ENCODE measurements at places on chromosomes 4 and X. TPM values are rescaled to one million over a fixed set of nuclear protein-coding genes. Genes with fewer than 3 reads are reported as not detected.

DNA sequence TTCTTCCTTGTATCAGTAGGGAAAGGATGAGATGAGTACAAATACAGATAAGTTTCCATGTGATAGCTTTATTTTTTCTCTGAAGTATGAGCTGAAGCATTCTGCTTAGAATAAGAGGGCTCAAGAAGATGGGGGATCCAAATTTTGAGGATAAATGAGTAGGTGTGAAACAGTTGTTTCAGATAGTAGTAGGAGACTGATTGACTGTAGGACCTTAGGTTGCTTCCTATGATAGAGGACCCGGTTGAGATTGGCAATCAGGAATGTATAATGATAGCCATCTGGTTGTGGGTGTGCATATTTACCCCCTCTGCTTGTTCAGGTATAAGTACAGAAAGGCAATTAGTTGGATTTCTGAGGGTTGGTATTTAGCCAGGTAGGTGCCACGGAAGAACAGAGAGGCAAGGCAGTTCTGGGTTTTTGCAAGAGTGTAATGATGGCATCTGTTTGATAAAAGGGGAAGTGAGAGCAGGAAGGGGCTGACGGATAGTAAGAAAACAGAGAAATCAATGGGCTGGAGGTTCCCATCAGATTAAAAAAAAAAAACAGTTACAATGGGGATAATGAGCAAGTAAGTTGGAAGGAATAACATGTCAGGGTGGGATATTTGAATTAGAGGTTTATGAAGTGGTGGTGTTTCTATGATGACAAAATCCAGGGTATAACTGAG is 13.7 kb downstream of the OCRL start:
- H3K36me3 ChIP-seq = no peaks in the 10 kb centered on the region
- no peak for DNase-seq
- no peak overlapping the region for H3K27ac ChIP-seq
- no peaks in the 10 kb centered on the region for H3K27me3 ChIP-seq

DNA sequence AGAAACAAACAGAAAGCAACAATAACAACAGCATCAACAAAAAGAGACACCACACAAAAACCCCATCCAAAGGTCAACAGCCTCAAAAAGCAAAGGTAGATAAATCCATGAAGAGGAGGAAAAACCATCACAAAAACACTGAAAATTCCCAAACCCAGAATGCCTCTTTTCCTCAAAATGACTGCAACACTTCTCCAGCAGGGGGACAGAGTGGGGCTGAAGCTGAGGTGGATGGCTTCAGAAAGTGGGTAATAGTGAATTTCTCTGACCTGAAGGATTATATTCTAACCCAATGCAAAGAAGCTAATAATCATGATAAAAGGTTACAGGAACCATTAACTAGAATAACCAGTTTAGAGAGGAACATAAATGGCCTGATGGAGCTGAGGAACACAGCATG is 888.2 kb downstream of the RAB28 start:
- no peak overlapping the region for H3K4me3 ChIP-seq
- H3K36me3 ChIP-seq = no peaks in the 10 kb centered on the region
- no peaks in the 10 kb centered on the region for H3K27me3 ChIP-seq
- no peak for DNase-seq

- DNase-seq = no peak
- no peak overlapping the region for H3K4me3 ChIP-seq
- H3K27me3 ChIP-seq = no peaks in the 10 kb centered on the region
- H3K36me3 ChIP-seq = no peaks in the 10 kb centered on the region
- H3K27ac ChIP-seq = no peak overlapping the region
Measured at GRCh38 chrX:12115377-12115776, 22.9 kb upstream of the FRMPD4 start.

DNA sequence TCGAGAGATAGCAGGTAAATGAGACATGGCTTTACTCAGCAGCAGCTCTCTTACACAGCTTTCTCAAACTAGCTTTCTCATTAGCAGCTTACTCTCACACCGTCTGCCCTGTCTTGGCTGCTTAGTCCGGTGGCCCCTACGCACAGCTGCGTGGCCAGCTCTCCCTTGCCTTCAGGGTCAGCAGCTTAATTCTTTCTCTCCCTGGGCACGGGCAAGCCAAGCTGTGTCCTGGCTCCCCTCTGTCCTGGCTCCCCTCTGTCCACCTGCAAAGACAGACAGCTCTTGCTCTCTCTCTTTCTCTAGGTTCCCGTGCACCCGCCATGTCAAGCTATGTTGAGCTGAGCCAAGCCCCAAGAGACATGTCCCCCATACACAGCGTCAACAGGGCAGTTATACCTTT is 39.4 kb downstream of the ZNF185 start:
- no peaks in the 10 kb centered on the region for H3K27me3 ChIP-seq
- no peak overlapping the region for H3K4me3 ChIP-seq
- no peak overlapping the region for H3K27ac ChIP-seq

The MEPE gene
- not detected for total RNA-seq

- H3K36me3 ChIP-seq = no peaks in the 10 kb centered on the region
- no peaks in the 10 kb centered on the region for H3K4me1 ChIP-seq
- no peak for DNase-seq
- H3K27ac ChIP-seq = no peak overlapping the region
- H3K27me3 ChIP-seq = no peaks in the 10 kb centered on the region
Measured at GRCh38 chrX:9492901-9493300, 28.0 kb downstream of the TBL1X start.

DNA sequence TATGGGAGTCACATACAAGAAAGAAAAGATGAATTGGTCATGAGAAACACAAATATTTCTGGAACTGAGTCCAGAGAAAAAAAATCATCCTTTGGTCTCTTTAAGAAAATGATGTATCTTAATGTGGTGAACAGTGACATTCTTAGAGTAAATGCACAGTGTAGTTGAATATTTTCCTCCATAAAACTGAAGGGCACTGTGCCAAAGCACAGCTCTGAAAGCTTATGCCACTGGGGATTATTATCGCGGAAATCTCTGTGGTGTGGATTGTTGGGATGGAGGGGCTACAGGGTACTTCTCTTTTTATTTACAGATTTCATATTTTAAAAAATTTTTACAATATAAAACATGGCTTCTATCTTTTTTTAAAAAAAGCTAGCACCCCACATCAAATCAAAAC is 908.1 kb downstream of the CCSER1 start:
- H3K27ac ChIP-seq = no peak overlapping the region
- H3K4me3 ChIP-seq = no peak overlapping the region
- no peaks in the 10 kb centered on the region for H3K27me3 ChIP-seq
- H3K36me3 ChIP-seq = no peaks in the 10 kb centered on the region
- H3K4me1 ChIP-seq = no peaks in the 10 kb centered on the region

GRCh38 chr4:140243278-140243753 is 89.3 kb upstream of the MAML3 start:
- no peak for DNase-seq
- peaks cover 19% of the 10 kb centered on the region for H3K4me1 ChIP-seq
- no peak overlapping the region for H3K4me3 ChIP-seq

The BEND2 gene
- not detected for total RNA-seq

GRCh38 chr4:151527699-151528098 is 118.7 kb downstream of the FHIP1A start:
- no peaks in the 10 kb centered on the region for H3K27me3 ChIP-seq
- no peak overlapping the region for H3K27ac ChIP-seq
- no peaks in the 10 kb centered on the region for H3K36me3 ChIP-seq
- H3K4me1 ChIP-seq = no peaks in the 10 kb centered on the region

GRCh38 chr4:163012816-163013215 is 153.9 kb downstream of the NAF1 start:
- H3K4me3 ChIP-seq = no peak overlapping the region
- H3K36me3 ChIP-seq = no peaks in the 10 kb centered on the region
- H3K4me1 ChIP-seq = no peaks in the 10 kb centered on the region
- no peak for DNase-seq
- H3K27me3 ChIP-seq = no peaks in the 10 kb centered on the region

GRCh38 chr4:85291226-85291625 is 183.7 kb upstream of the ARHGAP24 start:
- DNase-seq = no peak
- H3K4me3 ChIP-seq = no peak overlapping the region
- H3K27ac ChIP-seq = no peak overlapping the region
- H3K36me3 ChIP-seq = no peaks in the 10 kb centered on the region

The PFKFB1 gene
- total RNA-seq = not detected

The DKK2 gene
- total RNA-seq = not detected

GRCh38 chrX:100883654-100884053 is 9.5 kb upstream of the NOX1 start:
- H3K4me3 ChIP-seq = no peak overlapping the region
- peaks cover 5% of the 10 kb centered on the region for H3K4me1 ChIP-seq
- H3K27ac ChIP-seq = no peak overlapping the region
- no peak for DNase-seq

- no peaks in the 10 kb centered on the region for H3K36me3 ChIP-seq
- peaks cover 13% of the 10 kb centered on the region for H3K4me1 ChIP-seq
- H3K27me3 ChIP-seq = no peaks in the 10 kb centered on the region
- no peak overlapping the region for H3K27ac ChIP-seq
- H3K4me3 ChIP-seq = no peak overlapping the region
Measured at GRCh38 chr4:101993002-101993841, 202.7 kb downstream of the BANK1 start.

The RHOXF1 gene
- total RNA-seq = not detected

GRCh38 chrX:148574237-148574973 is 74.0 kb downstream of the AFF2 start:
- no peaks in the 10 kb centered on the region for H3K4me1 ChIP-seq
- H3K4me3 ChIP-seq = no peak overlapping the region
- no peak overlapping the region for H3K27ac ChIP-seq
- no peaks in the 10 kb centered on the region for H3K36me3 ChIP-seq

GRCh38 chr4:115515772-115516171 is 402.4 kb upstream of the NDST4 start:
- no peak overlapping the region for H3K27ac ChIP-seq
- DNase-seq = no peak
- no peaks in the 10 kb centered on the region for H3K36me3 ChIP-seq
- H3K4me1 ChIP-seq = no peaks in the 10 kb centered on the region
- no peaks in the 10 kb centered on the region for H3K27me3 ChIP-seq

- no peak overlapping the region for H3K27ac ChIP-seq
- no peaks in the 10 kb centered on the region for H3K36me3 ChIP-seq
- H3K4me1 ChIP-seq = no peaks in the 10 kb centered on the region
- no peak overlapping the region for H3K4me3 ChIP-seq
Measured at GRCh38 chr4:26840786-26841185, 19.9 kb upstream of the STIM2 start.

The FAM184B gene
- total RNA-seq = 0.19 TPM

The SH3D19 gene
- 113 TPM for total RNA-seq

GRCh38 chrX:132442691-132443090 is 46.1 kb downstream of the MBNL3 start:
- H3K36me3 ChIP-seq = no peaks in the 10 kb centered on the region
- no peaks in the 10 kb centered on the region for H3K4me1 ChIP-seq
- no peaks in the 10 kb centered on the region for H3K27me3 ChIP-seq
- no peak overlapping the region for H3K27ac ChIP-seq
- H3K4me3 ChIP-seq = no peak overlapping the region

The SPANXC gene
- total RNA-seq = not detected

DNA sequence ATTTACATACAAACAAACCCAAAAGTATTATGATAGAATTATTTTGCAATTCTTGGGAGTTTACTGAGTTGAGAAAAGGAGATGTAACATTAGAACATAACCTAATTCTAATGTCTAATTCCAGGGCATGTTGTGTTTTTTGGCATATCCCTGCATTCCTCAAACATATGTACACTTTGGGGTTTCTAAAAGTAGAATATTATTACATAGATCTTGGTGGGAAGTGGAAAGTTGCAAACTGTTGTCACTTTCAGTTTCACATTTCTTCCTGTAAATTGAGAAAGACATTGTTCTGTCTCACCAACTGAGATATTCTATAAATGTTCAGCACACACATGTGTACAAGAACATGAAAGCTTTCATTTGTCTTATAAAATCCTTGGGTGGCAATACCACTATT is 24.4 kb upstream of the GBA3 start:
- no peak overlapping the region for H3K4me3 ChIP-seq
- H3K36me3 ChIP-seq = no peaks in the 10 kb centered on the region
- no peaks in the 10 kb centered on the region for H3K27me3 ChIP-seq
- DNase-seq = no peak
- H3K27ac ChIP-seq = no peak overlapping the region
- H3K4me1 ChIP-seq = no peaks in the 10 kb centered on the region

The HTATSF1 gene
- total RNA-seq = 40.1 TPM

The NR3C2 gene
- total RNA-seq = 1.2 TPM

GRCh38 chrX:42934020-42934726 is 156.2 kb upstream of the PPP1R2C start:
- no peaks in the 10 kb centered on the region for H3K27me3 ChIP-seq
- DNase-seq = no peak
- no peaks in the 10 kb centered on the region for H3K4me1 ChIP-seq
- no peak overlapping the region for H3K27ac ChIP-seq

Measured in esophagus squamous epithelium (tissue), 5 donors.